Activated T-helper 2 cell treated with anti-CD3 and anti-CD28 coated beads, Interferon-gamma antibody, Interleukin-2, Interleukin-4, amounts not matched to agents 10 μg/mL and 5 μg/mL and 100 μg/mL, durations not matched to agents 14 hours and 24 hours and 36 hours (primary cell): ENCODE measurements at places on chromosomes 1 and 21. TPM values are rescaled to one million over a fixed set of nuclear protein-coding genes. Genes with fewer than 3 reads are reported as not detected.

DNA sequence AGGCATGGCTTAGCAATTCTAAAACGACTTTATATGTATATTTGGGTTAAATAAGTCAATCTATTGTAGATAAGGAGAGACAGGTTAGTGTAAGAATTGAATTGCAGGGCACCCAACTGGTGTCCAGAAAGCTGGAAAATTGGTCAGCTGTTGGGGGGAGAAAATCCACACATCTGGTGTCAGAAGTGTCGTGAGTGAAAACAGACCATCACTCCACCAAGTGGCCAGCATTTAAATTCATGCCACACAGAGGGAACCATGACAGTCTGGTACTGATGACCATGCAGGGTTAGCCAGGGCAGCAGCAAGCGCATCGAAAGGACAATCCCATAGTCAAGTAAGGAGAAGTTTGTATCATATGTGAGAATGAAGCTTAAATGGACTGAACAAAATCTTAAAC lies 11.7 kb downstream of the LAX1 start:
- no peak for DNase-seq

DNA sequence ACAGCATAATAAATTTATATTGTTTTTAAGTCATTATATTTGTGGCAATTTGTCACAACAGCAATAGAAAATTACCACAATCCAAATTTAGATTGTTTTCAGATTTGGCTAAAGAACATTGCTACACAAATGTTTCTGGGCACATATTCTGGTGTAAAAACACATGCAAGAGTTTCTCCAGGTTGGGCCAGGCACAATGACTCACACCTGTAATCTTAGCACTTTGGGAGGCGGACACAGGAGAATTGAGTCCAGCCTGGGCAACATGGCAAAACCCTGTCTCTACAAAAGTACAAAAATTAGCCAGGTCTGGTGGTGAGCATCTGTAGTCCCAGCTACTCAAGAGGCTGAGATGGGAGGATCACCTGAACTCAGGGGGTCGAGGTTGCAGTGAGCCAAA lies 8.4 kb downstream of the ERO1B start:
- DNase-seq, result no peak

DNA sequence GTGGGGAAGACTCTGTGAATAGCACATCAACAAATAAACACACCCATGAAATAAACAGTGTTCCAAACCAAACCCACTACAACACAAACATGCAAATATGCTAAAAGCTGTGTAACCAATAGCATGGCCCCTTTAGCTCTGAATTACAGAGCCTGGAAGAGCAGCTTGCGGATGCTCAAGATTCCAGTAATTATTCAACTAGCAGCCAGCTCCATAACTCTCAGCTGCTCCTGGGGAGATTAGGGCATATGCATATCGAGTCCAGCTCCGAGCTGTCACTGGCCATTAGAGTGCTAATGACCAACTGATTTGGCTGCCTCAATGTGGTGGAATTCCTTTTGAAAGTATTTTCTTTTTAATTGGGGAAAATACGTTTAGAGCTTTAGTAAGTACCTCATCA lies 207.1 kb downstream of the HHAT start:
- no peak for DNase-seq

GRCh38 chr1:44316231-44316759 lies 38.8 kb downstream of the ERI3 start:
- no peak for DNase-seq

DNA sequence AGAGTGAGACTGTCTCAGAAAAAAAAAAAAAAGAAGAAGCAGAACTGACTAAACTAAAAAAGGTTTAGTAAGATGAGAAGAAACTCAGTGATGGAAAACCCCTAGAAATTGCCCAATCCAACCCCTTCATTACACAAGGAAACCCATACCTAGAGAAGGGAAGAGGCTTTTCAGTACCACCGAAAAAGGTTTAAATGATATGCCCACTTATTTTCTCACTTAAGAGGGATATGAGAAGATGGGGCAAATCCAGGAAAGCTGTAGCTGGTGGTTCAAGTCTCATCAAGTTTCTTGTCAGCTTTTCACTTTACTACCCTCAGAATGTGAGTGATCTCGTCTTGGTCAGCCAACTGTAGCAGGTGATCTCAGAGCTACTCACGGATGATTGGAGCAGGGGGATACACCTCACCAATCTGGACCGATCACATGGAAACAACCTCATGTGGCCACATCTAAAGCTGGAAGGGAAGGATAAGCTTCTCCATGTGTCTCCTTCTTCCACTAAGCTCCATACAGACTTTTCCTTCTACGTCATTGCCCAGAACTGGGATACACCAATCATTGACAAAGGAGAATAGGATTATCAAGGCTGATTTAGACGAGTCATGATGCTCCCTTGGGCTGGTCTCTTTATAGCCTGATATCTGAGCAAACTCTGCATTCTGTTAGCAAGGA lies 126.7 kb upstream of the POU3F1 start:
- DNase-seq, result no peak

DNA sequence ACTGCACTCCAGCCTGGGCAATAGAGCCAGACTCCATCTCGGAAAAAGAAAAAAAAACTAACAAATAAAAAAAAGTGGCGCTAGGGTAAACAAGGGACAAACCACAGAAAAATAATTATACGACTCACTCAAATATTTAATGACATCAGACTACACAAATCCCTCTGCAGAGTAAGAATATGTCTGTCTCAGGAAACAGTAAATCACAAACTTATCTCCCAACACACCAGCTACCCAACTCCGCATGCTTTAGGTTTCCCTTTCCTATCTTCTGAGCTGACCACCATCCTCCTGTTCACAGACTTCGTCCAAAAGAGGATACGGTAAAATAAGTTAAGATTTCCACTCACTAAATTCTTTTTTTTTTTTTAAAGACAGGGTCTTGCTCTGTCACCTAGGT lies 16.2 kb downstream of the WDR47 start:
- DNase-seq, result no peak

The PSMD4 gene
- 271 and 280 TPM in 2 replicates for total RNA-seq

DNA sequence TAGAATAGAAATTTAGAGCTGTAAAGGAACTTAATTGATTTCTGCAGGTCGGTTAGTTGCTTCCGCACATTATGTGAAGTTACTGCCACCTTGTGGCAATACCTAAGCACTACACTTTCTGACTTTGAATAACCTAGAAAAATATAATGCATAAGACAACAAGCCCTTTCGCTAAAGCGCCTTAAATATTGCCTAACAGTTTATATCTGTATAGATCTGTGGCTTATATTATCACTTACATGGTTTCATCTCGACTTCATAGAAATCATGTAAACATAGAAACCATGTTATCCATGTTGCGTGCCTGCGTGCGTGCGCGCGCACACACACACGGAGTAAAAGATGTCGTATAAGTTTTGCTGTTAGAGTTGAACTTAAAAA lies 10.9 kb upstream of the IFI16 start:
- peak; percentile 33 for DNase-seq

GRCh38 chr1:197036861-197037260 lies 30.2 kb downstream of the F13B start:
- no peak for DNase-seq

GRCh38 chr1:42931108-42931539 lies 27.5 kb downstream of the SLC2A1 start:
- peak; percentile 57 for DNase-seq

The KCNE2 gene
- not detected in 2 replicates for total RNA-seq

DNA sequence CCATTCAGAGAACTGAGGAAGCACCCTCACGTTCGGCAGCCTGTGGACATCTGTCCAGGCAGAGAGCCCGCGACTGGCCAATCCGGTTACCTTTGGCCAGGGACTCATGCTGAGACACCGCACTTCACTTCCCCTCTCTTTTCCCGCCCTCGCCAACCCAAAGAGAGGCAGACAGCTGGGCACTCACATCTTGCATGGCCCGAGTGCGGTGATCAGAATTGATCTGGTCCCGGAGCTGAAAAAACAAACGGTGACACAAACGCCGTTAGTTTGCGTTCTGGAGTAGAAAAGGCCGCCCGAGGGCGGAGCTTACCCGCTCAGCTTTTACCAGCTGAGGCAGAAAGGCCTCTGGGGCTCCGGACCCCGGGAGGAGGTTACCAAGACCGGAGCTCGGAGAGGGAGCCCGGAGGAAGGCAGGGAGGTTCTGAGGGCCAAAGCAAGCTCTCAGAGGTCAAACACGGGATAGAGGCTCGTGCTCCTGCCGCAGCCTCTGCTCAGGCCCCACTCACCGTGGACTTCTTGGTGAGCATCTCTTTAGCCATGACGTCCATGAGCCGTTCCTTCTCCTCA lies 376 bp downstream of the SF3A3 start:
- DNase-seq, result peak; percentile 48

The TRIM67 gene
- not detected in 2 replicates for total RNA-seq

DNA sequence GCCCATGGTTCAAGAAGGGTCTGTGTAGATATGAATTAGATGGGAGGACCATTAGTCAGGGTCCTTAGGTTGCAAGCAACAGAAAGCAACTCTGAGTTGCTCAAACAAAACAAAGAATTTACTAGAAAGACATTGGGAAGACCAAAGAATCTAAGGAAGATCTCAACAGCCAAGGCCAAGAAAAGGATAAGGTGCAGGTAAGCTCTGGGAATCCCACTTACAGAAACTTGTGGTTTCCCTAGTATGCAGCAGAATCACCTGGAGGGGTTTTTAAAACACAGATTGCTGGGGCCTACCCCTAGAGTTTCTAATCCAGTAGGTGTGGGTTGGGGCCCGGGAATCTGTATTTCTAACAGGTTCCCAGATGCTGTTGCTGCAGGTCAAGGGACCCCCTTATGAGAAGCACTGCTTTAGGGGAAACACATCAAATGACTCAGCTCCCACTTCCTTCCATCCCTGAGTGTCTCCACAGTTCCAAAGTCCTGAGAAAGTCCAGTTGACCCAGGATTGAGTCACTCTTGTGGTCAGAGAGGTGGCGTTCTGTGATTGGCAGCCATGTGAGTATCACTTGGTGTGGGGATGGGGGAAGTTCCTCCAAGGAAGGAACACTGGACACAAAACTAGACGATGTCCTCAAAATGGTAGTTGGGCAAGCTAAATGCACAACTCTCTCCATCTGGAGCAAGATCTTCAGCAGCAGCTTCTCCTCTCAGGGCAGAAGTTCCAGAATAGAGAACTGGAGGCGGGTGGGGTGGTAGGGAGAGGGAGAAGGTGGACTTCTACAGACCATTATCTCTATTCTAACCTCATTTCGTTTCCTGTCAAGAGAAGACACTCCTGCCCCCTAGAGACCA lies 24.2 kb upstream of the EYA3 start:
- no peak for DNase-seq

DNA sequence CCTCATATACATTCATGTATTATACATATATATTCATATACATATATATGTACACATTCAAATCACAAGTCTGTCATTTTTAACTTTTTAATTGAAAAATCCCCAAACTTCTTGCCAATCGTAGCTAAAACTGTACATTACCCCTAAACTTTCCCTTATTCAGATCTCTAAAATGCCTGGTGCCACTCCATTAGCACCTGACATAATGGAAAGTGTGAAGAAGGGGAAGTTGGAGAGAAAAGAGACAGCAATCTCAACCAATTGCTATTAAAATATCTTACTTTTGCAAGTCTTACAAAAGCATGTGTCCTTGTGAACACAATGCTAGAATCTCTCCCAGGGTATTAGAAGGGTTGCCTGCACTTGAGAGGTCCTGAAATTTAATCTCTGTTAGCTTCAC lies 22.7 kb upstream of the PRKACB start:
- no peak for DNase-seq

The LEFTY1 gene
- total RNA-seq, result not detected in 2 replicates

The SRSF4 gene
- total RNA-seq, result 145 TPM in 2 replicates

GRCh38 chr1:168482106-168482505 lies 61.7 kb downstream of the XCL2 start:
- DNase-seq, result no peak

DNA sequence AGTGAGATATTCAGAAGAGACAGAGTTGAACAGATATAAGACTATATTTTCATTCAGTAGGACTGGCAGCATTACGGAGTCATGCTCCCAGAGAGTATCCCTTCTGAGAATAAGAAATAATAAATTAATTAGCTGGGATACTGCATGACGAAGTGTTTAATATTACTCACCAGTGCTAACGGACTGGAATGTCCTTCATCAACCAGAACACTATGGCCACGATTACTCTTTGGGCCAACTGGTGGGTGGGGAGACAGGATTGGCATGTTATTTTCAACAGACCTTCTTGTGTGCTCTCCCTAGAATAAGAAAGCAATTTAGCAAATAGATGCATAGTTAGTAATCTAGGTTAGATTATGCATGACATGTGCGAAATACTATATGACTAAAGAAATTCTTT lies 32.4 kb downstream of the ERICH3 start:
- no peak for DNase-seq

The ADAM30 gene
- not detected in 2 replicates for total RNA-seq

DNA sequence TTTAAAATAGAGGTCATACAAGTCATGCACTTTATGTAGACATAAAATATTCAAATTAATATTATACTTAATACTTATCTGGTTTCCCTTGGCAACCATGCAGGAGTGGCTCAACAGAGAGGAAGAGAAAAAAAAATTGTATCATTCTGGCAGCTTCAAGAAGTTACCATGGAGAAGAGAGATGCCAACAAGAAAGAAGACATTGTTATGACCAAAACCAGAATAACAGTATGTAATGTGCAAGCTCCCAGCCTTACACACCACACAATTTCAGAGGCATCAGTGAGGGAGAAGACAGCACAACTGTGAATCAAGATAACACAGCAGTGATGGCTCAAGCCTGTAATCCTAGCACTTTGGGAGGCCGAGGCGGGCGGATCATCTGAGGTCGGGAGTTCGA lies 49.1 kb upstream of the RCOR3 start:
- DNase-seq, result no peak

The RRP15 gene
- 32.9 and 34.6 TPM in 2 replicates for total RNA-seq

- no peak for DNase-seq
Measured at GRCh38 chr1:185281245-185281644, 35.8 kb downstream of the IVNS1ABP start.

DNA sequence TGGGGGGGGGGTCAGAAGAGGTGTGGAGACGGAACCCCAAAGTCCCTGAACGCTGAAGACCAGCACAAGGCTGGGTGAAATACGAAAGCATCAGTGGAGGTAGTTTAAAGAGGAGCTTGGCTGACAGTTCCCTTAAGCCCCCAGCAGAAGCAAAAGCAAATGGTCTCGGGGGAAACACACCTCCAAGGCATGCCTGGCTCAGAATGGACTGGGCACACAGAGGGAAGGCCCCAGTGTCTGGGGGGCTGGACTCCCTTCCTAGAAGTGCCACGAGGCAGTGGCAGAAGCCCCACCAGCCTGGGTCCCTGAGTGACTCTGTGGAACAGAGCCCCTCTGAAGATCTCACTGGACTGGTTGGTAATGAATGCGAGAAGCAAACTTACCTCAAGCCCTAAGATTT lies 43.9 kb downstream of the UBE2G2 start:
- DNase-seq, result no peak

DNA sequence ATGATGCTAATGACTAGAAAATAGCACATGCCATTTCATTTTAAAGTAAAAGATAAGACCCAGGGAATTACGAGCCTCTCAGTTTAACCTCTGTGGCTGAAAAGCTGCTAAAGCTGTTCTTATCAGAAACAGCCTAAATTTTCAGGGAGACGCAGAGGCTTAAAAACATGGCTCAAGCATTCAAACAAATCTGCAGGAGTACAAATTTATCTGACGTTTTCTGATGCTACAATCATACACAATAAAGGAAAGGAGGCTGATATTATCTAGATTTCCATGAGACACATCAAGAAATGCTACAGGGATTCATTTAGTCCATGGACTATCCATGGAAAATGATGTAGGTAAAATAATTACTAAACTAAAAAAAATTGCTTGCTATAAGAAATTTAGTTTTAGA lies 65.3 kb upstream of the SCYL3 start:
- DNase-seq, result no peak

The NBPF20 gene
- 0.82 and 1.2 TPM in 2 replicates for total RNA-seq
